ENCODE measurements at places on chromosomes 4 and X. TPM values are rescaled to one million over a fixed set of nuclear protein-coding genes. Genes with fewer than 3 reads are reported as not detected.

DNA sequence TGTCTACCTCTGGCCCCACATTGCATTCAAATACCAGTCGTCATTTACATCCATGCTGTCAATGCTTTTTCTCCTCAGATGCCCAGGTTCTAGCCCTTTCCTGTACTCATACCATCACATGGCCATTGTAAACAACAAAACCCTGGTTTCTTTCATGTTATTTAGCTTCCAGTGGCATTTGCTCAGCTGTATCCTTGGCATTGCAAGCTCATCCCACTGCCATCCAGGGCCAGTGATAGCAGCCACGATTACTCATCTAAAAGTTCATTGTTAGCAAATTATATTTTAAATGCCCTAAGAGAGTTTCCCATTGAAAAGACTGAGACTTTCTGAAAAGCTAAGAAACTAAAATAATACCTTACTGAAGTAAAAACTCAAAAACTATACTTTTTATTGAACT lies 34.0 kb downstream of the VEGFC start:
- H3K27me3 ChIP-seq = no peaks in the 10 kb centered on the region
- H3K4me1 ChIP-seq = peaks cover 20% of the 10 kb centered on the region

DNA sequence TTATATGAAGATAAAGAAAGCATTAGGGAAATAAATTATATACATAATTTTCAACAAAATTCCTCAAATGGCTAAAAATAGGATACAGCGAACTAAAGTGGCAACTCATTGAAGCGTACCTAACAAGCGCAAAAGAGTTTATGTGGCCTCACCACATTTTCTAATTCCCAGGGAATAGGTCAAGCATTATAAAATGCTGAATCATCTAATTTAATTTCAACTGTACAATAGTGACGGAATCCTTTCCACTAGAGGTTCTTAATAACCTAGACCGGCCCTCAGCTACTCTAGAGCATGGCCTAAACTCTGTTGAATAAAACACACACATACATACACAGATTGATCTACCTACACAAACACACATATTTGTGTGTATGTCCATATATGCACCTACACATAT lies 29.1 kb downstream of the CXXC4 start:
- no peaks in the 10 kb centered on the region for H3K27me3 ChIP-seq
- no peak overlapping the region for H3K27ac ChIP-seq
- DNase-seq = no peak
- no peaks in the 10 kb centered on the region for H3K36me3 ChIP-seq
- H3K4me1 ChIP-seq = no peaks in the 10 kb centered on the region

The FREM3 gene
- not detected for total RNA-seq

DNA sequence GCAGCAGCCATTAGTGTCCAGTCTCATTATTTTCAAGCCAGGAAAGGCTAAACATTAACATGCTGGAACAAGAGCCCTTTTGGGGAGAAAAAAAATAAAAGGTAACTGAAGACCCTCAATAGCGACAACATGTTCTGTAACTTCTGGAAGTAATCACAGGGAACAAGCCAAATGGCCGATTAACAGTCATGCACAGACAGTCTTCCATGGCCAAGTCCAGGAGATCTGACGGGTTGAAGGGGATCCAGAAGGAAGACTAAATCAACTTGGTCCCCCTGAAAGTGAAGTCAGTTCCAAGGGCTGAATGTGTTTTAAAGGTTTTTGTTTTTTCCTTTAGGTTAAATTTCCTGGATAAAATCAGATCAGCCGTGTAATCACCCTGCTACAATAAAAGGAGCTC lies 52.5 kb downstream of the LNX1 start:
- H3K36me3 ChIP-seq = no peaks in the 10 kb centered on the region
- peaks cover 18% of the 10 kb centered on the region for H3K4me1 ChIP-seq
- H3K27ac ChIP-seq = no peak overlapping the region
- no peak overlapping the region for H3K4me3 ChIP-seq
- no peaks in the 10 kb centered on the region for H3K27me3 ChIP-seq

DNA sequence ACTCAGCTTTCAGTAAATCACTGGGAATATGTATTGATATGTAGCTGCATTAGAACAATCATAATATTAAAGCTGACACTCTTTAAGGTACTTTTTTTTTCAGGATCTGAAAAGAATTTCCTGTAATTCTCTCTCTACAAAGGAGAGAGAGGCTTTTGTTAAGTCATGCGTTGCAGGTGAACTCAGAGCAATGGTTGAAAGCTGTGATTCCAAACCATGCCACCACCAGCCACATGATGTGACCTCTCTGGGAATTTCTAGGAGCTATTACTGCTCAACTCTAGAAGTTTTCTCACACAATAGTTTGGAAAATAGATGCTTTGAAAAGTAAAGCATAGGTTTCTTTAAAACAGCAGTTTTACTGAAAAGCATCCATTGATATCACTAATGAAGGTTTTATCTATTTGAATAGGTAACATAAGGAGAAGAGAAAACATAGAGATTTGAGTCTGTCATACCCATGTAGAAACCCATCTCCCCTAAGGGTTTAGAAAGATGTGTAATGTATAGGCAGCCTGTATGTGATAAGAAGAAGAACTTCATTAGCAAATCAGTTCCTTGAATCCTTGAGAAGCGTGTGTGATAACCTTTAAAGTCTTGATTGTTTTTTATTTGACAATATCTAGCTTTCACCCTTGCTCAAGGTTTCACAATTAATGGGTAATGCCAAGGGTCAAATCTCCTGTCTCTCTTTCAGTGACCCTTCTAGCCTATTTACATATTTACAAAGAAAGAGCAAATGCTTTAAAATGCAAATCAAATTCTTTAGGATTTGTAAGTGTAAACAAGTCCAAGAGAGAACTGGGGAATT lies 161.0 kb upstream of the ANKRD50 start:
- H3K27me3 ChIP-seq = no peaks in the 10 kb centered on the region
- no peak overlapping the region for H3K27ac ChIP-seq
- no peak for DNase-seq
- no peaks in the 10 kb centered on the region for H3K4me1 ChIP-seq
- no peaks in the 10 kb centered on the region for H3K36me3 ChIP-seq
- no peak overlapping the region for H3K4me3 ChIP-seq

DNA sequence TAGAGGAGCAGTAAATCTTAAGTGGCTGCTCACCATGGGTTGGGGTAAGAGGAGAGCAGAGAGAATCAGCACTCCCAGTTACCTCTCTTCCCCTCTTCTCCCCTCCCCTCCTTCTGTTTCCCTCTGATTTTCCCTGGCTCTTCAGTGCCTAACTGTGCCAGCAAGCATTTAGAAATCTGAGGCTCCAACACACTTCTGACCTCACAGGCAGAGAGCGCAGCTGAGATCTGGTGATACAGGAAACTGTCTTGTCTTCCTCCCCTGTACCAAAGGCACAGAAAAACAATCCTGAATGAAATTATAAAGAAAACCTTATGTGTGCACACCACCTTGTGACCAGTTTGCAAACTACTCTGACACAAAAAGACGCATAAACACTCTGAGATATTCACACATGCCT lies 82.4 kb upstream of the SMIM10 start:
- H3K4me1 ChIP-seq = no peaks in the 10 kb centered on the region
- no peaks in the 10 kb centered on the region for H3K27me3 ChIP-seq
- DNase-seq = peak; percentile 65
- no peak overlapping the region for H3K27ac ChIP-seq

- H3K4me3 ChIP-seq = no peak overlapping the region
- peak; percentile 95 for DNase-seq
- no peaks in the 10 kb centered on the region for H3K27me3 ChIP-seq
- peaks cover 60% of the 10 kb centered on the region for H3K36me3 ChIP-seq
- H3K27ac ChIP-seq = peak overlapping the region; percentile 66
Observed at GRCh38 chr4:186621959-186622553, 66.7 kb upstream of the MTNR1A start.

DNA sequence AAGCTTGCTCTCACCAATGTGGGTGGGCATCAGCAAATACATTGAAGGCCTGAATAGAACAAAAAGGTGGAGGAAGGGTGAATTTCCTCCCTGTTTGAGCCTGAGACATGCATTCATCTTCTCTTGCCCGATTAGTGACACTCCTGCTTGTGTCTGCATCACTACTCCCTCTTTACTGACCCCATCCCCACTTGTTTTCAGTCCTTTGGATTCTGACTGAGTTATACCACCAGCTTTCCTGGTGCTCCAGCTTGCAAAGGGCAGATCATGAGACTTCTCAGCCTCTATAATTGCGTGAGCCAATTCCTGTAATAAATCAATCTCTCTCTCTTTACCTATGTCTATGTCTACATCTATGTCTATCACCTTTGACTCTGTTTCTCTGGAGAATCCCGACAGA lies 47.4 kb upstream of the DYNLT3 start:
- H3K27me3 ChIP-seq = no peaks in the 10 kb centered on the region
- no peaks in the 10 kb centered on the region for H3K36me3 ChIP-seq
- H3K4me1 ChIP-seq = no peaks in the 10 kb centered on the region
- H3K4me3 ChIP-seq = no peak overlapping the region

- peaks cover 7% of the 10 kb centered on the region for H3K27me3 ChIP-seq
- DNase-seq = no peak
- no peak overlapping the region for H3K4me3 ChIP-seq
Observed at GRCh38 chr4:27062256-27062655, 201.6 kb downstream of the STIM2 start.

The KDR gene
- not detected for total RNA-seq

GRCh38 chr4:37998226-37998625 lies 38.0 kb downstream of the PTTG2 start:
- DNase-seq = no peak
- H3K36me3 ChIP-seq = no peaks in the 10 kb centered on the region
- H3K4me3 ChIP-seq = no peak overlapping the region
- H3K4me1 ChIP-seq = peaks cover 3% of the 10 kb centered on the region
- no peaks in the 10 kb centered on the region for H3K27me3 ChIP-seq

DNA sequence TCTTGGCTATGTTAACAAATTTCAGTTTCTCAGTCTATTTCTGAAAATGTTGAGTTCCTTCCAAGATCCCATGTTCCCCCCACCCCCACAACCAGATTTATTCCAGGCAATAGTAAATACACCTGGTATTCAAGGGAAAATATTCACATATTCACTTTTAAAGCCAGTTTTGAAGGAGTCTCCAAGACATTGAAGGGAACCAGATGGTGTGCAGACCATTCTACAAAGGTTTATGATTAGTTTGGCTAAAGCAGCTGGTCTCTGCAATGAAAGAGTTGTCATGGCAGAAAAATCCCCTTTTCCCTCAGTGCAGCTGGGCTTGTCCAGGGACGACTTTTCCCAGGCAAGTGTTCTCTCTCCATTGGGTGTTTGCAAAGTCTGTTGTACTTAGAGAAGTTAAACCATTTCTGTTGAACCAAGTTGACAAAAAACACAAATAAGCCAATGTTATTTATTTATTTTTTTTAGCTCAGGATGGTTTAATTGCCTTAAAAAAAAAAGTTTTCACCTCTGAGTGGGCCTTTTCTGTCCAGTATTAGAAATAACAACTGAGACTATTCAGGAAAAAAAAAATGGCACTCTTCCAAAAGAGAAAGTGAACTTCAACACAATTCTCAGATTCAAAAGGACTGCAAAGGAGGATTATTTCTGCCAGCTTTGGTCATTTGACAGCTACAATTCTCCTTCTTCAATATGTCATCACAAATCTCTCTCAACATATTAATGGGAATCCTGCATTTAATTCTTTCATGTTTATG lies 410.6 kb downstream of the IL1RAPL1 start:
- H3K4me3 ChIP-seq = no peak overlapping the region
- no peaks in the 10 kb centered on the region for H3K27me3 ChIP-seq
- H3K4me1 ChIP-seq = no peaks in the 10 kb centered on the region
- DNase-seq = peak; percentile 88

- no peak overlapping the region for H3K4me3 ChIP-seq
- peaks cover 22% of the 10 kb centered on the region for H3K4me1 ChIP-seq
- H3K27me3 ChIP-seq = no peaks in the 10 kb centered on the region
- H3K36me3 ChIP-seq = 0 out of 2 replicates have a peak, but pooled peaks cover 2% of the 10 kb centered on the region
- no peak overlapping the region for H3K27ac ChIP-seq
Observed at GRCh38 chr4:2807571-2807970, 14.7 kb downstream of the SH3BP2 start.

The PLA2G12A gene
- total RNA-seq = 17.4 TPM

The FAM241A gene
- under 0.01 TPM for total RNA-seq

The GAB3 gene
- 1.9 TPM for total RNA-seq

The TCEAL5 gene
- total RNA-seq = not detected

The MAP3K15 gene
- total RNA-seq = under 0.01 TPM

- DNase-seq = no peak
- H3K4me3 ChIP-seq = no peak overlapping the region
- H3K27ac ChIP-seq = no peak overlapping the region
- no peaks in the 10 kb centered on the region for H3K36me3 ChIP-seq
- no peaks in the 10 kb centered on the region for H3K27me3 ChIP-seq
- no peaks in the 10 kb centered on the region for H3K4me1 ChIP-seq
Observed at GRCh38 chrX:7194606-7195005, 46.7 kb upstream of the PUDP start.

DNA sequence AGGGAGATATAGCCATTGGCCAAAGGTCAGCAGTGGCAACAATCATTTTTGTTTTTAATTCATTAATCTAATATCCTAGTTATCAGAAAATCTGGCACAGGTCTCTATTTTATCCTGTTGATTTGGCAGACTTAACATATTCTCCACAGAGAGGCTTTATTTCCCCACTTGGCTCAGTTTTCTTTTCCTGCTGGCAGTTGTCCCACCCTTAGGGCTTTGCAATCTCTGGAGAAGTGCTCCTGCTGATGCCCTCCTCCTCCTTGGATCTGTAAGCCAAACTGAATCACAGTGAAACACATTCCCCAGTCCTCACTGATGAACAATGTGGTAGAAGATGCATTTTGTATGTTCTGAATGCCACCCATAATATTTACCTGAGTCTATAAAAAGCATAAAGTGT lies 889.7 kb downstream of the PDHA2 start:
- no peaks in the 10 kb centered on the region for H3K4me1 ChIP-seq
- no peak for DNase-seq
- H3K4me3 ChIP-seq = no peak overlapping the region
- H3K27ac ChIP-seq = no peak overlapping the region
- H3K27me3 ChIP-seq = no peaks in the 10 kb centered on the region
- H3K36me3 ChIP-seq = no peaks in the 10 kb centered on the region

GRCh38 chr4:159024266-159024665 lies 78.6 kb upstream of the RAPGEF2 start:
- no peak overlapping the region for H3K27ac ChIP-seq
- no peak overlapping the region for H3K4me3 ChIP-seq
- H3K27me3 ChIP-seq = no peaks in the 10 kb centered on the region
- no peaks in the 10 kb centered on the region for H3K4me1 ChIP-seq

DNA sequence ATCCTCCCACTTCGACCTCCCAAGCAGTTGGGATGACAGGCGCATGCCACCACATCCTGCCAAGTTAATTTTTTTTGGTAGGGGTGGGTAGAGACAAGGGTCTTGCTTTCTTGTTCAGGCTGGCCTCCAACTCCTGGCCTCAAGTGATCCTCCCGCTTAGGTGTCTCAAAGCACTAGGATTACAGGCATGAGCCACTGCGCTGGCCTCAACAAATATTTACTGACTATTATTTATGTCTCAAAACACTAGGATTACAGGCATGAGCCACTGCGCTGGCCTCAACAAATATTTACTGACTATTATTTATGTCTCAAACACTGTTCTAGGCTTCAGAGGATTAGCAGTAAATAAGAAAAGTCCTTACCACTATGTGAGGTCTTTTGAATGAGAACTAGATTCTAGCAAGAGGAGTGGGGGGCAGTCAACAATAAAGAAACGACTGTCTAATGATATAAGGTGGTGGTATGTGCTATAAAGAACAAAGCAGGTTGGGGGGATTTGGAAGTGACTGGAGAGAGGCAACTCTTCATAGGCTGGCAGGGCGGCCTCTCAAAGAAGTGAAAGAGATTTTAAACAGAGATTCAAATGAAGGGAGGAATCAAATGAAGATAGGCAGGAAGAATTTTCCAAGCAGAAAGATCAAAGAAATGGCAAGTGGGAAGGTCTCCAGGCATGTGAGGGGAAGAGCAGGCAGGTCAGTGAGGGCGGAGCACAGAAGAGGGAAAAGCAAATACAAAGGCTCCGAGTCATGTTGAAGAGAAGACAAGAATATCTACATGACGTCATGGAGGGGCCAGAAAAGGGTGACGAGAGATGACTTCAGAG lies 12.7 kb upstream of the ACSL1 start:
- no peak overlapping the region for H3K4me3 ChIP-seq
- no peak overlapping the region for H3K27ac ChIP-seq
- peak; percentile 34 for DNase-seq
- peaks cover 9% of the 10 kb centered on the region for H3K27me3 ChIP-seq
- no peaks in the 10 kb centered on the region for H3K36me3 ChIP-seq

The MAGED4B gene
- 35.5 TPM for total RNA-seq
